ENCODE measurements at places on chromosomes 1 and 21. TPM values are rescaled to one million over a fixed set of nuclear protein-coding genes. Genes with fewer than 3 reads are reported as not detected.

Gene FYB2
- total RNA-seq = not detected

Gene WNT2B
- total RNA-seq = 0.74 TPM

Gene PCNX2
- 23.6 TPM for total RNA-seq

Gene BATF3
- 0.35 TPM for total RNA-seq

Gene OR6N1
- not detected for total RNA-seq

Gene KPRP
- total RNA-seq = 0.78 TPM

Gene FCAMR
- total RNA-seq = not detected

Gene RASAL2
- 32.8 TPM for total RNA-seq

Gene C4BPA
- total RNA-seq = not detected

Gene CD1C
- not detected for total RNA-seq

Gene ALDH4A1
- 33.2 TPM for total RNA-seq

Gene PGLYRP4
- 0.27 TPM for total RNA-seq

Gene FAM163A
- total RNA-seq = not detected

Gene HOOK1
- 6.3 TPM for total RNA-seq

Gene TNFSF18
- 0.31 TPM for total RNA-seq

Gene FCRLB
- total RNA-seq = 0.51 TPM

Gene PDPN
- 65.2 TPM for total RNA-seq

Gene HSF2BP
- 4.1 TPM for total RNA-seq

Gene ADAMTS4
- total RNA-seq = 1.3 TPM

Gene LMO4
- 28.7 TPM for total RNA-seq

Gene SPRR2A
- total RNA-seq = 3.5 TPM

Gene GBP7
- total RNA-seq = not detected

Gene RHEX
- not detected for total RNA-seq

Gene DNAH14
- 13.9 TPM for total RNA-seq

Gene OR2L8
- total RNA-seq = not detected

Gene CNKSR1
- 19.1 TPM for total RNA-seq

Gene BRINP3
- not detected for total RNA-seq

Gene SYNJ1
- 6.2 TPM for total RNA-seq

Gene TMEM79
- 4.6 TPM for total RNA-seq

Gene ITSN1
- 37.7 TPM for total RNA-seq

Gene ANXA9
- 0.95 TPM for total RNA-seq

Gene SH3BGR
- 1.3 TPM for total RNA-seq

Gene PLCH2
- 132 TPM for total RNA-seq

Gene TMEM81
- 2.0 TPM for total RNA-seq

Gene KRTAP19-1
- not detected for total RNA-seq

Gene MFN2
- total RNA-seq = 110 TPM

Gene ADORA3
- not detected for total RNA-seq

Gene PCBP3
- total RNA-seq = 0.32 TPM

Gene AMY1A
- not detected for total RNA-seq

Gene OR2M3
- not detected for total RNA-seq

Gene DVL1
- 113 TPM for total RNA-seq

Gene OR4F16
- total RNA-seq = not detected

Gene SPATA21
- not detected for total RNA-seq

Gene PRRX1
- total RNA-seq = not detected

Gene S100A8
- 4.1 TPM for total RNA-seq

Gene RAB42
- total RNA-seq = 1.5 TPM

Gene GJA8
- not detected for total RNA-seq

Gene DIPK1A
- 9.9 TPM for total RNA-seq

Gene VWA5B1
- not detected for total RNA-seq

Gene MYCL
- 5.6 TPM for total RNA-seq

Gene CLCA4
- total RNA-seq = not detected

Gene UBL4B
- not detected for total RNA-seq

Gene TMED5
- 47.7 TPM for total RNA-seq

Gene CA6
- total RNA-seq = not detected

Gene FOXD3
- not detected for total RNA-seq

All from foreskin keratinocyte (primary cell).